ENCODE measurements at places on chromosomes 2 and 18.

GRCh38 chr2:70580352-70580751 is 26.7 kb upstream of the TGFA start:
- no peak for DNase-seq

- DNase-seq: no peak
Measured at GRCh38 chr2:33645861-33646260, 46.8 kb upstream of the FAM98A start.

- no peak for DNase-seq
Measured at GRCh38 chr2:147451902-147452515, 392.8 kb upstream of the ACVR2A start.

- peak; percentile 26 for DNase-seq
Measured at GRCh38 chr2:86223140-86223926, 24.1 kb downstream of the MRPL35 start.

DNA sequence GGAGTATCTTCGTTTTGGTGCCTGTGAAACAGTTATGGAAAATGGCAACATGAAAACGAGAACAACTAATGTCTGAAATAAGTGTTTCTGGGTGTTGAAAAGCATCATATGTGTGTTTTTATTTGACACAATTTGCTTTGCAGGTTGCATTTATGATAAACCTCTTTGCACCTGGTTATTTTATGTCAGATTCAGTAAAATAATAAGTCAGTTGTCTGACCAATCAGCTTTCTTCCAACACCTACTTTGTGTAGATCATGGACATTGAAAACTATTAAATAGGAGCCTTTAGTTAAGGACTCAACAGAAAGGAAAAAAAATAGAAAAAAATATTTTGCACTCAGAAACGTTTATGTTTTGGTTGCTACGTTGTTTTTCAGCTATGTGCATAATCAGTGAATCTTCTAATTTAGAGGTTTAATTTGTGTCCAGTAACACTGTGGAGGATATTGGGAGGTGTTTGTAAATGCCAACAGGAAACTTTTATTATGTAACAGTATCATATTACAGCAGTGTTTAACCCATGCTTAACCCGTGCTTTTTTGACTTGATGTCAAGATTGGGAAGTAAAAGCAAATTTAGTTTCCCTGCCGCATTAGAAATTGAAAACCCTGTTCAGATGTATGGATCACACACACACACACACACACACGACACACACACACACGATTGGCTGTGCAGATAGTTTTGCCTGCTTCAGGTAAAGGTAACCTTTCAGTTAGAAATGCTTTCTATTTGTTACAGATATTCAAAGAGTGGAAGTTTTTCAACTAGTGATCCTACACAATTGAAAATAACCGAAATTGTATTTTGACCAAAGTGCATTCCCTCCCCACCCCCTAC is 2.6 kb downstream of the PKP4 start:
- peak; percentile 12 for DNase-seq

GRCh38 chr2:150484461-150485021 is 2.9 kb downstream of the RND3 start:
- DNase-seq: no peak

DNA sequence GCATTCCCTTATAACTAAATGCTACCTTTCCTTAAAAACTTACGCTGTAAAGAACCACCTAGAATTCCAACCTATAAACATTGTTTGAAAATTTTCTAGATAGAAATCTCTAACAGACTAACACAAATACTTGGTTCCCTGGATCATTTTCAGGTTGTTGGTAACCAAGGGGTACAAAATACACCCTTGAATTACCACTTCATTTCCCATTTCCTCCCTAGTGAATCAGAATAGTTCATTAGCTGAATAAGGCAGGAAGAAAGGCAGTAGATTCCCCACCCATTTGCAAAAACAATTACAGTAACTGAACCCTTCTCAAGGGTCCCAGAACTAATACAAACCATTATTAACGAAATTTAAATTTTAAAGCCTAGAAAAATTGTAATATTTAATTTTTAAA is 5.5 kb downstream of the MEX3C start:
- no peak for DNase-seq

GRCh38 chr2:157887946-157888345 is 11.8 kb upstream of the ACVR1 start:
- no peak for DNase-seq

GRCh38 chr2:240443891-240444301 is 8.4 kb downstream of the GPC1 start:
- no peak for DNase-seq

DNA sequence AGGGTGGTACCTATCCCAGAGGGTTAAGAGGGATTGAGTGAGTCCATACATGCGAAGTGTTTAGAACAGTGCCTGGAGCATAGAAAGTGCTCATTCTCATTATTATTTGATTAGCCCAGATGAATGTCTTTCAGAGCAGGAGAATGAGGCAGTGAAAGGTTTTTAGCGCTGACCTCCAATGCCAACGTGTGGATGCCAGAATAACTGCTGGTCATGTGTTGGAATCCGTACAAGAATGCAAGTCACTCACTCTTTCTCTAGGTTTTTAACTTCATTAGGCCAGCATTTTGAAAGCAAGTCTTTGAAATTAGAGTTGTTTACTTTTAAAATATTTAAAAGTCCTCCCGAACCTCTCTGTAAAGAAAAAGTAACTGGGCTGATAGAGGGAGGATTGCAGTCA is 374.2 kb downstream of the EN1 start:
- DNase-seq: no peak

DNA sequence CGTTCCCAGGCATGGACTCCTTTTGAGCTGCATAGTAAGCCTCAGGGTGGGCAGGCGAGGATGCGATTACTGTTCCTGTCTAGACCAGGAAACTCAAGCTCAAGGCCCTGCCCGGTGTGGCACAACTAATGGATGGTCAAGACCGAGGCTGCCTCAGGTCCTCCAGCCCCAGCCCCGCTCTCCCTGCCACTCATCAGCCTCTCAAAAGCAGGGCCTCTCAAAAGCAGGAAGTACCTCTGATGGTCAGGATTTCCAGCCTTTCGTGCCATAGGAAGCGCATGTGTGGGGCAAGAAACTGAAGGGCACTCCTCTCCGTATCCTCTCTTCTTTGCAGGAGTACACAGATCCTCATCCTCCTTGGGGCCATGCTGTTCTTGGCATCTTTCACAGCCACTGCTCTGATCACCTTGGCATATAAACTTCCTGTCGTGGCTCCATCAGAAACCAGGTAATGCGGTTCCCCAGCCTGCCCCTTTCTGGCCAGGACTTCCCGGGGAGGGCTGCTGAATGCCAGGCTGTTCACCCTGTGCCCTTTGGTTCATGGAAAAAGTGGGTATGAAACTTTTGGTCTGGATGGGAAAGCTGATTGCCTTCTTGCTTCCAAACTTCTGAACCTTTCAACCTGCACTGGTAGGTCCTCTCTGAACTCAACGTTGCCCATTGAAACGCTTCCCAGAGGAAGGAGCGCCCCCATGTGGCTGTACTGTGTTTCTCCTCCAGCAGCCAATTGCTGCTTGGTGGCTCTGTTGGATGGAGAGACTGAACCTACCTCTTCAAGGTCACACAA is 82.8 kb upstream of the SEC11C start:
- DNase-seq: peak; percentile 86

DNA sequence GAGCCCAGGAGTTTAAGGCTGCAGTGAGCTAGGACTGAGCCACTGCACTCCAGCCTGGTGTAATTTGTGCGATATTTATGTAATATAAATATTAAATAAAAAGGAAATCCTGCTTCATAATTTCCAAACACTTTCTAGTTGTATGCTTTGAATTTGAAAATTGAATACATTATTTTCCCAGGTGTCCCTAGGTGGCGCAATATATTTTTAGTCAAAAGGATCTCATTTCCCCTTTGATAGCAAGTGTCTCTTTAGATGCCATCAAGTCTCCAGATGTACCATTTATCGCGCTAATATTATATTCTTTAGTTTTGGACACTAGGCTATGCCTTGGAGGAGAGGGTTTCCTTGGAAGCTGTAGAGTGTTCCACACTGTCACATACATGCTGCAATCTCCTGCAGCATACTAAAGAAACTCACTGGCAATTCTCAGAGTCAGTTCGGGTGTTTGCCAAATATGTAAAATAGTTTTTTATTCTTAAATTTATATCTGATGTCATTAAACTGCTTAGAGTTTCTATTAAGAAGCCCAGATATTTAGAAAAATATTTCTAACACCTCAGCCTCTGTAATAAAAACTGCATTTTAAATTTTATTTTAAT is 5.6 kb upstream of the WDR7 start:
- DNase-seq: no peak

DNA sequence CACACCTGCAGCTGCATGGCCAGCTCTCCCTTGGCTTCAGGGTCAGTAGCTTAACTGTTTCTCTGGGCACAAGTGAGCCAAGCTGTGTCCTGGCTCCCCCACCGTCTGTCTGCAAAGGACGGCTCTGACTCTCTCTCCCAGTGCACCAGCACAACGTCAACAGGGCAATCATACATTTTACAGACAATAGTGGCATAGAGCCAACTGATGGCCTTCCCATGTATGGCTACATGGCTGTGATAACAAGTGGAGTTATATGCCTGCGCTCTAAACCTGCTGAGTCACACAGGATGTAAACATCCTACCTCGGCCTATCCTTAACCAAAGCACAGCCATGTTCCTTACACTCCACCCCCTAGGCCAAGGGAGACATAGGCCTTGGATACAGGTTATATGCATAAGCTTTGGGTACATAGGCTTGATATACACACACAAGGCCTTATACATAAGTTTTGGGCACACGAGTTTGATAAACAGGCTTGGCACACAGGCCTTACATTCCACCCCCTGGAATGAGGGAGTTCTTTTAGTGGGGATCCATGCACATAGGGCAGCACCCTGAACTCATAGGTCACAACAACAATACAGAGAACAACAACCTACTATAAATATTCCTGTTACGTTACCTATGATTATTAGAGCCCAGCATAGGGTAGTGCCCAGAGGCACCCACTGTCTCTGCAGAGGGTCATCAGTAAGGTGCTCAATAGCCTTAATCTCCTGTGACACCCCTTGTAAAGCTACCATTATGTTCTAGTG is 17.7 kb downstream of the PHOSPHO2 start:
- peak; percentile 92 for DNase-seq

GRCh38 chr2:159175182-159175581 is 111.3 kb downstream of the WDSUB1 start:
- DNase-seq: no peak

GRCh38 chr2:3986063-3986462 is 282.7 kb downstream of the DCDC2C start:
- DNase-seq: no peak

- no peak for DNase-seq
Measured at GRCh38 chr2:124024561-124025170, 421 bp upstream of the CNTNAP5 start.

- no peak for DNase-seq
Measured at GRCh38 chr2:224523626-224524577, 61.3 kb downstream of the CUL3 start.

GRCh38 chr2:203820969-203821368 is 46.6 kb upstream of the CTLA4 start:
- no peak for DNase-seq

GRCh38 chr2:1477196-1478040 is 64.2 kb downstream of the TPO start:
- DNase-seq: no peak

DNA sequence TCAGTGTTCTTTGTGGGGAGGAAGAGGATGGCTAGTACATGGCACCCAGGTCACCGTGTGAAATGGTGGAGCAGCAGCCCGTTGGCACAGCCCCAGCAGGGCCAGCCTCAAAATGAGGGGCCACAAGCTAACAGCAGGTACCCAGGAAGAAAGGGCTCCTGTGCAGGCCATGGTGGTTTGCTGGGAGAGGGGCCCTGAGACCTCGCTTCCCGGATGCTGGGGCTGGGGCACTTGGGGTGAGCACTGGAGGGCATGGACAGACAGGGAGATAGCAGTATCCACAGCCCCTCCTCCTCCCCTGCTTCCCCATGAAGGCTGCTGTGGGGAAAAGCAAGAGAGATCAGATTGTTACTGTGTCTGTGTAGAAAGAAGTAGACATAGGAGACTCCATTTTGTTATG is 16.2 kb upstream of the TEX44 start:
- DNase-seq: no peak

GRCh38 chr18:35130236-35130635 is 89.0 kb downstream of the MAPRE2 start:
- DNase-seq: no peak

GRCh38 chr2:57696016-57696415 is 350.6 kb upstream of the VRK2 start:
- no peak for DNase-seq

DNA sequence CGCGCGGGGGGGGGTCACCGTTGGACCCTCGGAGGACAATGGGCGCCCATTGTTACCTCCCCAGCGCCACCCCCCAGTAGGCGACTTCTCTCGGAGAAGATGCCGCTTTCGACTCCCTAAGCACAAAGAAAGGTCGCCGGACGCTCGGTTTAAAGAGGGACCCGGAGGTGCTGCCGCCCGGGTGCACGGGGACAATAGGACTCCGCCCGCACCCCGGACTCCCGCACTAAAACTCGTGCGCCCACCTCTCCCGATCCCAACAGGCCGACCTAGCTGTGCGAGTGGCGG is 318 bp upstream of the CDC42EP3 start:
- no peak for DNase-seq

DNA sequence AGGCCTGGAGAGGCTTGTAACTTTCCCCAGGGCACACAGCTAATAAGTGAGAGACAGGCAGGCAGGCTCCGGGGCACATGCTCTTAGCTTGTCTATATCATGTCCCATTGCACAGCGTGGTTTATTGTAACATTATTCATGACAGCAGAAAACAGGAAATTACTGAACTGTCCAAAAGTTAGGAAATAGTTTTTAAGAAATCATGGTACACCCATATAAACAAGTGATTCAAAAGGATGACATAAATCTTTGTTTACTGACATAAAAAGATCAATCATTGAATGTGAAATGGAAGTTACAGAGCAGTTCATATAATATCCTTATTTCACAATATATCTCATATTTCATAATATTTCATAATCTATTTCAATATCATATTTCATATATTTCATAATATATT is 34.3 kb upstream of the TXNDC2 start:
- DNase-seq: no peak

DNA sequence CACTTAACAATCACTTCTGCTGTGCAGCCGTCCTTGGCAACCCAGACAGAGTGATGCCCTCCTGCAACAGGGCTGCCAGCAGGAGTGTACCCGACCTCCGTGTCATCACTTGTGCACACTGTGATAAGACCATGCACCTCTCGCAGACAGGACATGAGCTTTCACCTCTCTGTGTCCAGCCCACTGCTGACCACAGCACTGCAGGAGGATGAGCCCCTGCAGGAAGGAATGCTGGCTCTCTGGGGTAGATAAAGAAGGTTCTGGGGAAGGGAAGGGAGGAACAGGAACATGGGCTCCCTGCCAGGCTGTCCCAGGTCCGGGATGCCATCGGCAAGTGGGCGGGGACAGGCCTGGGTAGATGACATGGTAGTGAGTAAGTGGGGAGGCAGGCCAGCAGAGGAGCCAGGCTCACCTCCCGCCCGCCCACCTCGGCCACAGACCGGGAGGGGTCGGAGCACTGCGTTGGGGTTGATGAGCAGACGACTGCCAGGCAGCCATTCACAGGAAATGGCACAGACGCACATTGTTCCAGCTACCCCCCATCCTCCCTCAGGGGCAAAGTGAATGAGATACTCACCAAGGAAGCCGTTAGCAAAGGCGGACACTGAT is 18.6 kb upstream of the COL6A3 start:
- peak; percentile 65 for DNase-seq

- DNase-seq: no peak
Measured at GRCh38 chr2:125373293-125373692, 1282.7 kb upstream of the GYPC start.

- DNase-seq: no peak
Measured at GRCh38 chr18:73487966-73488365, 620.2 kb upstream of the NETO1 start.

GRCh38 chr2:20942646-20943125 is 101.2 kb downstream of the APOB start:
- no peak for DNase-seq
